ENCODE measurements at places on chromosomes 6 and 20.

DNA sequence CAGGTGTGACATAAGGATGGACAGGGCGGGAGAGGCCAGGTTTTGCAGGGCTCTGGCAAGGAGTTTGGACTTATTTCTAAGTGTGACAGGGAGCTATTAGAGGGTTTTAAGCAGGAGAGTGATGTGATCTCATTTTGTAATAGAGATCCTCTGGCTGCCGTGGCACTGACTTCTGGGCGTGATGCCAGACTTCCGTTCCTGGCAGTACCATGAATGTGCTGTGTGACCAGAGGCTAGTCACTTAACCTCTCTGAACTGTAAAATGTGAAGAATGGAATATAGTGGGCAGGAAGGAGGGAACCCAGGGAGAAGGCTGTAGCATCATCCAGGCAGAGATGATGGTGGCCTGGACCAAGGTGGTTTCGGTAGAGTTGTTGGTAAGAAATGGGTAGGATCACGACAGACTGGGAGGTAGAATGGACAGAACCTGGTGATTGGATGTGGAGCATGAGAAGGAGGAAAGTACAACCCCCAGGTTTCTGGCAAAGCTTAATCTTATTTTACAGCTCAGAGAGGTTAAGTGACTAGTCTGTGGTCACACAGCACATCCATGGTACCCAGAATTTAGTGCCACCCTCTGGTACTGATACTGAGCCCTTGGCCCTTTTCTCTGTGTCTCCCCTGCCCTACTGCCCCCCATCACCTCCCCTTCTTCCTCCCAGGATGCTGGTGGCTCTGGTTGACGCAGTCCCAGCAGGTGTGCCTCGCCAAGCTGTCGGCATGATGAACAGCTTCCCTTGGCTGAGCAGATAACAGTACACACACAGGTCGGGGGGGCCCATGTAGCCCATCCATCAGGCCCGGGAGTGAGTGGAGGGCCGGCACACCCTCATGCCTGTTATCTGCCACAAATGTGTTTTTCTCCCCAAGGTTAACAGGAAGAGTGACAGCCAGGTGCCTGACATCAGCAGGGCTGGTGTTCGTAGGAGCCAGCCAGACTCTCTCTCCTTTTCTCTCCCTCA is 52.9 kb upstream of the CTNNBL1 start:
- no peak for DNase-seq

- DNase-seq = no peak
These were observed 128.7 kb downstream of the EYA4 start for GRCh38 chr6:133369773-133370272.

GRCh38 chr20:47586649-47587294 is 85.1 kb downstream of the NCOA3 start:
- no peak for DNase-seq

DNA sequence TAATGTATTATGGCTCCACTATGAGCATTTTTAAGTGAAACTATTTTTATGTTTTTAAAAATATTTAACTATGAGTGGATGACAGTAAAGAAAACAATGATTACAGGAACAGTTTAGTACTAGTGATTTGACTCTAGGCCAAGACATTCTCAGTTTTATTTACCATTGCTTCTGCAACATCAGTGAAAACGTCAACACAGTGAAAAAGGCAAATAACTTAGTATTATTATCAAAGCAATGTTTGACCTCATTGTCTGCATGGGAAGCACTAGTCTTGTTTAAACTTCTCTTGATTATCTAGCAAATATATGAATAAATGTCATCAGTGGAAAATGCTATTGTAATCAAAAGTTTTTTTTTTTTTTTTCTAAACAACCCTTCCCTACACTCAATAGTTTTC is 165.0 kb downstream of the HTR1B start:
- DNase-seq = no peak

DNA sequence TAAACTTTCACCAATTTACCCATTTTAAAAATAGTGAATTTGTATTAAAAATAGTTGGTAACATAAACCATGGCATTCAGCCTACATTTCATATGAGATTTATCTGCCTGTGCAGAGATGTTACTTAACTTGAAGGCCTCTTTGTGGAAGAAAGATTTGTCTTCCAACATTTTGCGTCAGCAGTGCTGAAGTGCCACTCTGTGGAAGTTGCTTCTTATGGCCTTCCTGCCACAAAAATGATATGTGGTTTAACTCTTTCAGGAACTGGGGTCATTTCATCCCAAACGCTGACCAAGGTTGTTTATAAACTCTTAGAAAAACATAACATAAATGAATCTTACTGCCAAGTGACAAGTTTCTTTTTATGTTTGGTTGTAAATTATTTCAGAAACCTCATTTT is 246.8 kb downstream of the ARID1B start:
- no peak for DNase-seq

DNA sequence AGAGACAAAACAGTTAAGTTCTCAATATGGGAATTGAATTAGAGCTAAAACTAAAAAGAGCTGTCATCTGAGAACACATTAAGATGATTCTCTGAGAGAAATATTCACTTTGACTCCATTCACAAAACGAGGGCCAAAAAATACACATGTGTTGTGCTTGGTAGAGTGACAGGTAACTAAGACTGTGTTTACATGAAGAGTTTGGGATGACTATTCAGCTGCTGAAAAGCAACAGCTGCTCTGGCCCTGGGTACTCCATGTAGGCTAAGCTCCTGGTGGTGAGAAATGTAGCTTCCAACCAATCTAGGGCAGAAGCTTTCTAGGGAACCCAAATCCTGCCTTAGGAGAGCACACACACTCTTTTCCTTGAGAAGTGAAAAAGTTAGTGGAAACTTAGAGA is 184.5 kb downstream of the COL21A1 start:
- no peak for DNase-seq

- no peak for DNase-seq
These were observed at the start of gene HLA-DOB for GRCh38 chr6:32816746-32817204. Gene HLA-DOB (minus strand): TSS chr6:32817002. CDS start chr6:32816951, 51 bp downstream.

GRCh38 chr6:49519660-49520059 is 19.9 kb downstream of the GLYATL3 start:
- no peak for DNase-seq

- no peak for DNase-seq
These were observed 39.8 kb upstream of the CENPW start for GRCh38 chr6:126300126-126300525.

- no peak for DNase-seq
These were observed 57.7 kb upstream of the FERMT1 start for GRCh38 chr20:6180531-6180930.

- DNase-seq = no peak
These were observed 136.4 kb upstream of the PLCB4 start for GRCh38 chr20:8932192-8933165.

DNA sequence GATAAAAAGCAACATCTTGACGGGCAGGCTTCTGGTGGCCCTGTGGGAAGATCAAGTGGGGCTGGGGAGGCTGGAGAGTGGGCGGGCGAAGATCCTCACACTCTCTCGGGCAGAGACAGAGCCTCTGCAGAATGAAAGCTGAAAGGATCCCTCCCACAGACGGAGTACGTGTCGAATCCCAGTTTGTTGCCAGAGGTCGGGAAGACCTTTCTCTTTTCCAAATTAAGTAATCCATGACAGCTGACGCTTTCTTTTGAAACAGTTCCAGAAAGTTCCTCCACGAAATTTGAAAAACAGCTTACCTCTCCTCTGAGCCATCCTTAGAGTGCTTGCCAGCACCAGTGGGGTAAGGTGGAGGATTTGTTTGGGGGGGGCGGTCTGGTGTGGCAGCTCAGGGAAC is 155.6 kb upstream of the SMLR1 start:
- no peak for DNase-seq

- no peak for DNase-seq
These were observed 324.3 kb downstream of the CDH4 start for GRCh38 chr20:61576372-61576771.

- DNase-seq = no peak
These were observed 7.3 kb downstream of the COL10A1 start for GRCh38 chr6:116118608-116119007.

GRCh38 chr6:110398778-110399177 is 16.6 kb downstream of the DDO start:
- DNase-seq = no peak

- no peak for DNase-seq
These were observed 35.3 kb downstream of the KIAA0408 start for GRCh38 chr6:127423921-127424320.

DNA sequence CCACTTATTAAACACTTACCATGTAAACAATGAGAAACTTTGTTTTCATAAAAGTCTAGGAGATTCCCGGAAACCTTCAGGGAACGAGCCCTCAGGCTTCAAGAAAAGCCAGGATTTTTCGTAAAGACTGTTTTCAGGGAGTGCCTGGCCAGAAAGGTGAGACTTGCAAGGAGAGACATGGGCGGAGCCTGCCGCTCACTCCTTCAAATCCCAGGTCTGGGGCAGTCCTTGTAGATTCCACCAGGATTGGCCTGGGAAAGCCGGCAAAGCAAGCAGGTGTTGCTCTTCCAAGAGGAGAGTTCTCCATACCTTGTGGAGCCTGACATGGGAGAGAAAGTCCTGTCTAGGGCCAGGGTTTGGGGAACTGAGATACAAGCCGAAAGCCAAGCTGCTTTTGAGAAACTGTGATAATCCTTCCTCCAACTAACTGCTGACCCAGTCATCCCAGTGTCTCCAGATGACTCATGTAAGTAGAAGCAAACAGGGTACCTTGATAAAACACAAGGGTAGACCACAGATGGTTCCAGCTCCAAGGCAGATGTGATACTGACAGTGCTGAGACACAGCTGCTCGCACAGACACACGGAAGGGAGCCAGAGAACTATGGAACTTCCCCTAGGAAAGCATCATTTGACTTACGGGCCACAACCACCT is 69.4 kb upstream of the NAA20 start:
- DNase-seq = no peak

- DNase-seq = no peak
These were observed 1.0 kb downstream of the ARMH2 start for GRCh38 chr6:24797596-24798216.

DNA sequence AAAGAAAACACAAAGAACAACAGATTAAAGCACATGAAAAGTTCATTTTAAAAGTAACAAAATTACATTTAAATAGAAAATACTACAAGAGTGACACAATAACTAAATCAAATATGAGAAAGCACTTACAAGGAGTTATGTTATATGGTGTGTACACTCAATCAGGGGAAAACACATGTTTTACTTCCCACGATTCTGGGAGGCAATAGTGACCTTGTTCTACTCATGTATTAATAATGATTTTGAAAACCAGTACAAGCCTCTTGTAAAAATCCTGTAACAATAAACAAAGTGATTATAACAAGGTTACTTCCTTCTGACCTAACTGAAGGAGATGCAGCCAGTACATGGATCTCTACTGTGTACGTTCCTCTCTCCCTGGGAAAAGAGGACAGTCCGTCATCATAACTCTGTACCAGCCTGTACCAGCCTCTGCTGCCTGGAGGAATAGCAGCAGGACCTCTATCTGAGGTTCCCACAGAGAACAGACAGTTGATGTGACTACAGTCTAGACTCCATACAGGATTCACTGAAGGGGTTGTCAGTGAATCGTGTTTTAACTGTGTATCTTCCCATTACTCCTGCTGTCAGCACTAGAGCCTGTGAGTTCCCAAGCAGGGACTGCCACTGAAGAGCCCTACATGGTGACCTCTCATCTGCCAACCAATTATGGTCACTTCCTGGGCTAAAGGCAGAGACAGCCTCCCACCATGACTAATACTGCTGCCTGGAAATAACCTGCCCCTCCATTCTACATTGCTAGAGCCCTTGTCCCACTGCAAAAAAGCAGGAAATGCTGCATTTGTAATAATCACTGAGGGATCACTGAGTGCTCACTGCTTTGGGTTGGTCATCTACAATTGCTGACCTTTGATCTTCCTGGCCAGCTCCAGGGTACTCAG is 149.7 kb downstream of the KIF16B start:
- DNase-seq = no peak

GRCh38 chr6:105607636-105608621 is 205.0 kb upstream of the PREP start:
- DNase-seq = no peak

DNA sequence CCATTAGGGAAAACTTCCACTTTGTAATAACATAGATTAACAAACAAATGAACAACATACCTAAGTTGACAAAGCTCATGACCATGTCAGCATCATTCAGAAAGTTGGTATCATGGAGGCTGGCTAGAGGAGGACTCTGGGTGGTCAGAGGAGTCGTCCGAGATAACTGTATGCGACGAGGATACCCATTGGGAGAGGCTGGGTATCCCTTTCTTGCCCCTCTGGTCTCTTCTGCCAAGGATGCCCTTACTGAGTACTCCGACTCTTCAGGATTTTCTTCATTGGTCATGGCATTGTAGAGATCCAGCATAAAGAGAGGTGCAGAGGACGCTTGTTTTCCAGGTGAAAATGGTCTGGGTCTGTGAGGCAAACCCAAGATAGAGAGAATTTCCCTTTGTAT is 1.1 kb downstream of the BMP5 start:
- no peak for DNase-seq

DNA sequence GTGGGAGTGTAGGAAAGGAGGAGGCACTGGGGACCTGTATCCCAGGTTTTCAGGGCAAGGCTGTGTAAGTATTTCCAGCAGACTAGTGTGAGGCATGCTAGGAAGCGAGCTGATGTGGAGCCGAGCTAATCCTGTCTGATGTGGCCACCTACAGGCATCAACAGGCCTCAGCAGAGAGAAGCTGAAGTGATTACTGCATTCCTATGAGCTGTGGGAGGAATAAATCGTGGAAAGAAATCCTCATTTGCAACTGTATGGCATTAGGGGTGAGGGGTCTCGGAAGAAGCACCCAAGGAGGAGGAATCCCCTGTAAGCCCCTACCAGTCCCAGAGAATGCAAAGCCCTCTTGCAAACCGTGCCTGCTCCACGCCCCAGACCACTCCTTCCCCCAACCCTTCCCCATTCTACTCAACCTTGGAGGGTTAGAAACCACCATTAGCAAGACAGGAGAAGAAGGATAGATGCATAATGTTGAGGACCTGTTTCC is 41.6 kb downstream of the C6orf15 start:
- DNase-seq = no peak

DNA sequence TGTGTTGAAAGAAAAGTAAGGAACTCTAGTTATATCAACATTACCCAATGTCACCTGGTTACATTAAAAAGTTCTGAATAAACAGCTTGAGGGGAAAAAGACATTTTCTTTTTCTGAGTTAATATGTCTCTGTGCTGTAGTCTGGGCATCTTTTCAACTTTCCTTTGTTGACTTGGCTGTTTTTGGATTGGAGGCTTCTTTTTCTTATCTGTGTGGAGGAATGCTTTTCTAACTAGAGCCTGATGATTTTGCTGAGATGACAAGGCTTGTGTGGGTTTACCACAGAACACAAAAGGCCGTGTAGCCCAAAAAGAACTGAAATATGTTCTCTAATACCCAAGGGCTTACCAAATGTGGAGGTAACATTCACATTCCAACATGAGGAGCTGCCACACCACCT is 161.8 kb downstream of the KCNQ5 start:
- DNase-seq = no peak

DNA sequence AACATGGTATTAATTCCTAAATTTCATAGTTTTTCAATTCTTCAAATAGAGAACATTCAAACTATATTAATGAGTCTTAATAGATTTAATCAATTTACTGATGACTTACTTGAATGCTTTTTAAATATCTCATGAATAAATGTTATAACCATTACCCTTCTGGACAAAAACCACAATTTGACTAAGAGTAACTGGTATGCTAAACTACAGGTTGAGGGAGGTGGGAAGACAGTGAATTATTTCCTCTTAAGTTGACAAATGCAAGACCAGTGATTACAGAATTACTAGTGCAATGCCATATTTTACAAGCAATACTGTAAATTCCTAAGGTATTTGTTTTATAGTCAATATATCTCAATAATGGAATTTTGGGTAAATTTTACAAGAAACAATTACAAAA is 65.1 kb downstream of the REV3L start:
- DNase-seq = no peak

Data from cardiac septum (tissue), 1 donor.